ENCODE measurements at places on chromosomes 16 and 17. TPM values are rescaled to one million over a fixed set of nuclear protein-coding genes. Genes with fewer than 3 reads are reported as not detected.

Gene MRM3
- total RNA-seq, result 35.5 TPM

DNA sequence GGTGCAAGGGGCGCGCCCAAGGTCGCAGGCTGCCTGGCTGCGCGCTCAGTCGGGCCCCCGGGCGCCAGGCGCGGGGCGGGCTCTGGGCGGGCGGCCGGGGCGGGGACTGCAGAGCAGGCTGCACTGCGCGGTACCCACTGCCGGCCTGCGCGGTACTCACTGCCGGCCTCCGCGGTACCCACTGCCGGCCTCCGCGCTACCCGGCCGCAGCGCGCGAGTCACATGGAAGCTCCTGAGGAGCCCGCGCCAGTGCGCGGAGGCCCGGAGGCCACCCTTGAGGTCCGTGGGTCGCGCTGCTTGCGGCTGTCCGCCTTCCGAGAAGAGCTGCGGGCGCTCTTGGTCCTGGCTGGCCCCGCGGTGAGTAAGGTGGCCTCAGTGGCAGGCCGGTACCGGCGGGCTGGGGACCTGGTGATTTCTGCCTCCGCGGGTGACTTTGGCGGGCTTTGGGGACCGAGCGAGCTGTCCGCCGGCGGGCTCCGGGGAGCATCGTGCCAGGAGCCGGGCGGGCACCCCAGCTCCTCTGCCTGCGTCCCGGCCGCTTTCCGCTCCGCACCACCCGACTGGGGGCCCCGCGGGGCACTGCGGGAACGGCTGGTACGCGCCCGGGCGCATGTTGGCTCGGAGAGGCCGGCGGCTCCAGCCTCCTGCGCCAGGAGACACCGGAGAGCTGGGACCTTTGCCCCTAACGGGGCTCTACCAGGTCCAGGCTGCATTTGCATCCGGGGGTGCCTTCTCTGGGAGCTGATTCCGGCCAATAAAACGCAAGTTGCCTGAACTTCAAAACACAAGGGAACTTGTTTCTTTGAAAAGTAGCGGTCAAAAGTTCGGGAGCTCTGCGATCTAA, at the start of gene SLC47A1:
TSS of gene SLC47A1 (plus strand) at position 137 of the 844 bp plus-strand sequence. CDS start at position 223, 86 bp downstream.
- H3K4me3 ChIP-seq, result no peak within 1 kb of the TSS
- DNase-seq, result peak; percentile 17
- H3K27ac ChIP-seq, result no peak within 1 kb of the TSS
- H3K36me3 ChIP-seq, result no peaks in the 10 kb centered on the region
- peaks cover 14% of the 10 kb centered on the region for H3K27me3 ChIP-seq
- peaks cover 8% of the 10 kb centered on the region for H3K4me1 ChIP-seq

GRCh38 chr17:59437791-59438281, 106.4 kb downstream of the YPEL2 start:
- no peak overlapping the region for H3K4me3 ChIP-seq
- H3K36me3 ChIP-seq, result no peaks in the 10 kb centered on the region
- no peak overlapping the region for H3K27ac ChIP-seq
- DNase-seq, result no peak
- peaks cover 19% of the 10 kb centered on the region for H3K4me1 ChIP-seq

DNA sequence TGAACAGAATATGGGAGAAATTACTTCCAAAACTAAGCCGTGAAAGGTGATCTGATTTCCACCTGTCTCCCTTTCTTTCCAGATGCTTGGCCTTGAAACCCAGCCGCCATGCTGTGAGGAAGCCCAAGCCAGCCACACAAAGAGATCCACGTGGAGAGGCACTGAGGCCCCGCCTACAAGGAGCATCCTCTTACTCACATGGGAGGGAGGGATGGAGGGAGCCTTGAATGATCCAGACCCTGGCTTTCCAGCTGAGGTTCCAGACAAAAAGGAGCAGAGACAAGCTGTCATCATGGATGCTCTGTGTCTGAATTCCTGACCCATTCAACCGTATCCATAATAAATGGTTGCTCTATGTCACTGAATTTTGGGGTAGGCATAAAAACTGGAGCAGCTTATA, 48.9 kb upstream of the HAPSTR1 start:
- no peak overlapping the region for H3K27ac ChIP-seq
- H3K4me1 ChIP-seq, result no peaks in the 10 kb centered on the region
- no peak for DNase-seq
- H3K27me3 ChIP-seq, result no peaks in the 10 kb centered on the region
- H3K36me3 ChIP-seq, result no peaks in the 10 kb centered on the region
- H3K4me3 ChIP-seq, result no peak overlapping the region

GRCh38 chr17:50459756-50460155, 8.9 kb downstream of the CHAD start:
- no peak for DNase-seq
- no peaks in the 10 kb centered on the region for H3K36me3 ChIP-seq
- no peak overlapping the region for H3K4me3 ChIP-seq
- no peaks in the 10 kb centered on the region for H3K27me3 ChIP-seq
- H3K27ac ChIP-seq, result no peak overlapping the region

GRCh38 chr17:559551-560431, 154.8 kb downstream of the VPS53 start:
- H3K27me3 ChIP-seq, result no peaks in the 10 kb centered on the region
- no peaks in the 10 kb centered on the region for H3K4me1 ChIP-seq
- DNase-seq, result no peak
- peaks cover 28% of the 10 kb centered on the region for H3K36me3 ChIP-seq
- H3K27ac ChIP-seq, result no peak overlapping the region

- no peaks in the 10 kb centered on the region for H3K36me3 ChIP-seq
- no peak overlapping the region for H3K4me3 ChIP-seq
- H3K27me3 ChIP-seq, result no peaks in the 10 kb centered on the region
- no peaks in the 10 kb centered on the region for H3K4me1 ChIP-seq
- DNase-seq, result no peak
Measured at GRCh38 chr16:87792205-87792565, 26.4 kb upstream of the KLHDC4 start.

DNA sequence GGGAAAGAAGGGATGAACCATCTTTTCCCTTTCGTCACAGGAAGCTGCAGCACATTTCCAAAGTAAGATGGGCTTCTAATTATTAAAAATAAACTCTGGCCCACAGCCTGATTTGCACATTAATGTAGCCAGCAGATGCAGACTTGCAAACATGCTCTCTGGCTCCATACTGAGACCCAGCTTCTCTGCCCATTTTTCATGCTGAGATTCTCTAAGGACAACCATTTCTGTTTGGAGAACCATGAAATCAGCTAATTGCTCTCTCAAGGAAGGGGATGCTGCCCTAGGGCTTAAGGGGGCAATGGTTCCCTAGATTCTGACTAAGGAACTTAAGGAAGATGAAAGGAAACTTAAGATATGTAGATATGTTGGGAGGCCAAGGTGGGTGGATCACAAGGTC, 63.0 kb upstream of the CES5A start:
- DNase-seq, result no peak
- no peak overlapping the region for H3K27ac ChIP-seq
